ENCODE measurements at places on chromosomes 3 and 15. TPM values are rescaled to one million over a fixed set of nuclear protein-coding genes. Genes with fewer than 3 reads are reported as not detected.

Gene PRSS50
- total RNA-seq: not detected

Gene ATP8B4
- not detected for total RNA-seq

Gene RBMS3
- 4.9 TPM for total RNA-seq

Gene SNTN
- not detected for total RNA-seq

Gene XYLB
- 2.5 TPM for total RNA-seq

Gene STAB1
- total RNA-seq: under 0.01 TPM

Gene PLA2G4B
- total RNA-seq: 1.7 TPM

Gene LOXL1
- total RNA-seq: 12.8 TPM

Gene PLD1
- total RNA-seq: 7.7 TPM

Gene SNX22
- total RNA-seq: not detected

Gene DPPA2
- total RNA-seq: not detected

Gene PROS1
- 2.3 TPM for total RNA-seq

Gene SLC28A1
- total RNA-seq: not detected

All from hair follicular keratinocyte (primary cell).